ENCODE measurements at places on chromosomes 3 and 15.

GRCh38 chr15:90579213-90579612, 49.5 kb downstream of the CRTC3 start:
- DNase-seq = no peak

GRCh38 chr15:82540984-82541431, 751 bp upstream of the RPS17 start:
- DNase-seq = no peak

DNA sequence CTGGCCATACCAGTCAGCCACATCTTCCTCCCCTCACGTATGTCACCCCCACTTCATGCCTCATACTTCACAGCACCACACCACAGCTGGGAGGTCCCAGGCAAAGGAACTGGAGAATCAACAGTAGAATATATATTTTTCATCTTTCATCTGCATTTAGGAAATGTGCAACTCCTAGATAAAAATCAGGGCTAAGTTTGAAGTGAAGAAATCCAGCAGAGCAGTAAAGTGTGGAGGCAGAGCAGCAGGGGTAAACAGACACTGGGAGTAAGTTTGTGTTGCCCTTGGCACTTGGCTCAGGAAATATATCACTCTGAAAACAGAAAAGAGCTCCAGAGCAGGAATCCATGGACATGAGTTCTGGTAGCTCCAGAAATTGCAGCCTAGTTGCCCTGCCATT, 2.8 kb upstream of the HERC1 start:
- no peak for DNase-seq

GRCh38 chr15:41836073-41836472, 2.6 kb upstream of the PLA2G4B start:
- DNase-seq = no peak

GRCh38 chr3:187567661-187568121, 102.5 kb downstream of the SST start:
- DNase-seq = no peak

GRCh38 chr15:56996093-56996492, 77.6 kb downstream of the TCF12 start:
- no peak for DNase-seq

GRCh38 chr3:9233101-9233500, 16.3 kb downstream of the SRGAP3 start:
- DNase-seq = no peak

- DNase-seq = no peak
Observed at GRCh38 chr15:65032801-65033537, 3.5 kb upstream of the MTFMT start.

- DNase-seq = no peak
Observed at GRCh38 chr3:48217449-48217848, 5.8 kb upstream of the CAMP start.

DNA sequence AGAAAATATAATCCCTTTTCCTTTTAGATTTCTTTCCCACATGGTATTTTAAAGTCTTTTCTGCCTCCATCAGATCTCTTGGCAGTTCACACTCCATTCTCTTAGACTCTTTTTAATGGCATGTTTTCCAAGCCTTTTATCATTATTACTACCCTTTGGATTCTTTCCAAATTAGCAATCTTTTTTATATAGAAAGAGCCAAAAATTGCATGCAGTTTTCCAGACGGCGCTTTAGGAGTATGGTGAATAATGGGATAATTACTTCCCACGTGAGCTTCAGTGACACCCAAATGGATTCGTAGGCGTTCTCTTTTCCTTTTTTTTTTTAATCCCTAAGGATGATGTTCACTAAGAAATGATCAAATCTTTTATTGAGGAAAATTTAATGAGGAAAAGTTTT, 354.8 kb upstream of the DNAJC19 start:
- no peak for DNase-seq

GRCh38 chr3:160607826-160608225, 42.5 kb upstream of the KPNA4 start:
- no peak for DNase-seq

GRCh38 chr3:147030274-147030673, 376.1 kb downstream of the ZIC4 start:
- no peak for DNase-seq

GRCh38 chr3:72846166-72846565, 2.1 kb downstream of the SHQ1 start:
- no peak for DNase-seq

- DNase-seq = no peak
Observed at GRCh38 chr3:157610876-157611535, 107.8 kb upstream of the VEPH1 start.

- DNase-seq = no peak
Observed at GRCh38 chr3:4708230-4708629, 215.1 kb downstream of the ITPR1 start.

DNA sequence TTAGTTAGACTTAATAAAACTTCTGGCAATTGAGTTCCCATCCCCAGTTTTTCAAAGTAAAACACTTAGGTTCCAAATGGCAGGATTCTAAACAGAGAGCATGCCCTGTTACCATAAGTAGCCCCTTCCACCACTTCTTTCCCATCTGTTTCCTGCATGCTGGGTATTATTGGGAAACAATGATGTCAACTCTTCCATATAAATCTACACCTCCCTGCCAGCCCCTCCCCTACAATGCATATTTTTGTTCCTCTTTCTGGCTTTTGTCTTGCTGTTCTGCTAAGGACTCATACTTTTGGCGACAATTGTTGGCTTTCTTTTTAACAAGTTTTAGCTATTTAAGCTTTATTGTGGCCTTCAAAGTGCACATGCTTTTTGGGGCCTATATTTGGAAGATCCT, 11.1 kb downstream of the ARHGAP31 start:
- DNase-seq = no peak

Data from NCI-H1048 (cell line).